ENCODE measurements at places on chromosomes 4 and X.
A peak's percentile ranks its signal among the peaks of the same experiment; 100 is the strongest.

DNA sequence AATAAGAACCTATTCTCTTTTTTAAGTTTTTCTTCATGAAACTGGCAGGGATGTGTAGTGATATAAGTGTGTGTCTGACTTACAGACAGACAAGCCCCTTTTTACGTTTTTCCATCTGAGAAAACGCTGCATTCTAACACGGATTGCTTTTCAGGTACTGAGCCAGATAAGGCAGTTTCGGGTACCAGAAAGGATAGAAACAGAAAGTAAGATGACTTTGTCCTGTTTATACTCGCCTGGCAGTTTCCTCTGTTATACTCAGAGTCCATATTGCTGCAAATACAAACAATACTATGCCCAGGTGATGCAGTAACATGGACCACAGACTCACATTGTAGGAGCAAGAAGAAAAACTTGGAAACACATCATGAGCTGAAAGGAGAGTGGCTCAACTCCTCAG, 2320.6 kb upstream of the AGA start:
- DNase-seq, result no peak

- no peak for DNase-seq
Observed at GRCh38 chr4:179855469-179855868, 2387.7 kb upstream of the TENM3 start.

DNA sequence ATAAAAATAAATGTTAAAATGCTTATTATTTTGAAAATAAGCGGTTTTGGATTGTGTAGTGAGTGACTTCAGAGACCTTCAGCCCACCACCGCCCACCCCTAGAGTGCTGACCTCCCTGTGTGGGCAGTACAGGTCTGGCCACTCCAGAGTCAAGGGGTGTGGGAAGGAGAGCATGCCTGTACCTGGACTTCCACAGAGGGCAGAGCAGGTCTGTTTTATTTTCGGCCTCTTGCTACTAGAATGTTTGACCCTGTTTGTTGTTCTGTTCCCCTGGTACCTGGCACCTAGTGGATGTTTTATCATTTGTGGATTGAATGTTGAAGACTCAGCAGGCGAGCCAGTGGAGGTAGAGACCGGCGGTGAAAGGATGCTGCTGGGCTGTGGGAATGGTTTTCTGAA, 14.3 kb downstream of the PIGG start:
- peak; percentile 9 for DNase-seq

- no peak for DNase-seq
Observed at GRCh38 chr4:40292313-40292759, 42.8 kb upstream of the CHRNA9 start.

GRCh38 chr4:40197879-40198689, 1.3 kb downstream of the RHOH start:
- peak; percentile 64 for DNase-seq

DNA sequence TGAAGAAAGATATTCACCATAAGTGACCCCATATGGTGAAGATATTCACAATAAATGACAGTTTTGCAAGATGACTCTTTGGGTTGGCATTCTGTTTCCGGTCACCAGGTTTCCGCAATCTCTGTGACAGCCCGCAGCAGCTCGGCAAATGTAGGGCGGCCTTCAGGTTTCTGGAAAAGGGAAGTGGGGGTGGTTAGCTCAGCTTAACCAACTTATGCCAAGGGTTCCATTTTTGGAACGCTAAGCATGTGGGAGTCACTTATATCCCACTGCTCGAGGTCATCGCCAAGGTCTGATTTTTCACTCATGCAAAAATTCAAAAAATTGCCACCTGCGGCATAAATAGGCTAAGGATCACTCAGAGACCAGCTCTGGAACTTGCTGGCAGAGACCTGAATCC, 51.0 kb downstream of the NIPAL1 start:
- no peak for DNase-seq

GRCh38 chr4:122577808-122578781, 42.8 kb downstream of the IL21 start:
- DNase-seq, result no peak

- no peak for DNase-seq
Observed at GRCh38 chrX:9906919-9907318, 60.2 kb upstream of the CLDN34 start.

- DNase-seq, result no peak
Observed at GRCh38 chr4:52560844-52561280, 98.2 kb downstream of the USP46 start.

DNA sequence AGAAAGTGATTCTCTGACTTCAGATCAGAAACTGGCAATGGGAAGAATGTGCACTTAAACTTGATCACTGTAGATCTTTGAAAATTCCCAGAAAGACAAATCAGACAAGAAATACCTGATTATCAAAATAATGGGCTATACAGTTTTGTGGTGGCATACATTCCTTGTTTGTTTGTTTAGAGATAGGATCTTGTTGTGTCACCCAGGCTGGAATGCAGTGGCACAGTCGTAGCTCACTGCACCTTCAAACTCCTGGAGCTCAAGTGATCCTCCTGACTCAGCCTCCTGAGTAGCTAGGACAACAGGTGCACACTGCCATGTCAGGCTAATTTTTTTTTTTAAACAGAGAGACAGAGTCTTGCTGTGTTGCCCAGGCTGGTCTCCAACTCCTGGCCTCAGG, 81.0 kb upstream of the SPRY1 start:
- no peak for DNase-seq

GRCh38 chr4:14719053-14719452, 283.2 kb upstream of the CPEB2 start:
- no peak for DNase-seq

Measured in Right ventricle myocardium inferior (tissue), 1 donor.